Motor neuron (in vitro differentiated cells): ENCODE measurements at places on chromosomes 4 and X.

DNA sequence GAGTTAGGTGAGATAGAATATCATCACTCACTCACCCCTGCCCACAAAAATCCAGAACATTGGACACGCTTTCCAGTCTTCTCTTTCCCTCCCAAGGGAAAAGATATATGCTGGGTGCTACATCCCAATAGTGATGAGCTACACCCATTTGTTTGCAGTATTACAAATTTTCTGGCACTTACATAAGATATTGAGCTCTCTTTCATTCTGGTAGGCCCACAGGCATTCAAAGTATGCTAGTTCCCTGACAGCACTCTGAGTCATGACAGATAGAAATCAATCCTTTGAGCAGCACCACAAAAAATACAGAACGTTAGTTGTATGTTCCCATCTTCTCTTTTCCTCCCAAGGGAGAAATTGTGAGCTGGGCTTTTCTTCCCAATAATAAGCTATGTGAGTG, 477.6 kb upstream of the GRID2 start:
- no peak for ATAC-seq

- peak; percentile 19 for ATAC-seq
Measured at GRCh38 chr4:8000721-8001491, 61.2 kb upstream of the AFAP1 start.

GRCh38 chr4:169603312-169603711, 9.1 kb downstream of the NEK1 start:
- ATAC-seq, result no peak

DNA sequence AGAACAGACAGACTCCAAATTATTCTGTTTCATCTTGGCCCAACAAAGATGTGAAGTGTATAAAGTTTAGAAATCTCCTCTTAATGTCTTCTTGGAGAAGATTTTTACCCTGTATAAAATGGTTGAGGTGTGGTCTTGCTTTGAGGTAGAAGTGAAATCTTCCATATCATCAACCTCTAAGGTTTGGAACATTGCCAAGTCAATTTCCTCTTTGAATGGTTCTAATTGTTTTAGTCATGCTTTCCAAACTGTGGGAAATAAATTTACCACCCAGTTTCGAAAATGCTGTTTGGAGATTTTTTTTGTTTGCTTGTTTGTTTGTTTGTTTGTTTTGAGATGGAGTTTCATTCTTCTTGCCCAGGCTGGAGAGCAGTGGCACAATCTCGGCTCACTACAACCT, 174.1 kb upstream of the ADAMTS3 start:
- no peak for ATAC-seq

DNA sequence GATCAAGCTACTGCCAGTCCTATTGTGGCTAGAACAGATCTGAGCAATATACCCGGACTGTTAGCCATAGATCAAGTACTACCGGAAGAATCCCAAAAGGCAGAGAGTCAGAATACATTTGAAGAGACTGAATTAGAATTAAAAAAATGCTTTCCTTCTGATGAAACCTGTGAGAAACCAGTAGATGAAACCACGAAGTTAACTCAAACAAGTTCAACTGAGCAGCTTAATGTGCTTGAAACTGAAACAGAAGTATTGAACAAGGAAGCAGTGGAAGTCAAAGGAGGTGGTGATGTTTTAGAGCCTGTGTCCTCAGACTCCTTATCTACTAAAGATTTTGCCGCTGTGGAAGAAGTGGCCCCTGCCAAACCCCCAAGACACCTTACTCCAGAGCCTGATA, 46.8 kb downstream of the WDR44 start:
- ATAC-seq, result no peak

DNA sequence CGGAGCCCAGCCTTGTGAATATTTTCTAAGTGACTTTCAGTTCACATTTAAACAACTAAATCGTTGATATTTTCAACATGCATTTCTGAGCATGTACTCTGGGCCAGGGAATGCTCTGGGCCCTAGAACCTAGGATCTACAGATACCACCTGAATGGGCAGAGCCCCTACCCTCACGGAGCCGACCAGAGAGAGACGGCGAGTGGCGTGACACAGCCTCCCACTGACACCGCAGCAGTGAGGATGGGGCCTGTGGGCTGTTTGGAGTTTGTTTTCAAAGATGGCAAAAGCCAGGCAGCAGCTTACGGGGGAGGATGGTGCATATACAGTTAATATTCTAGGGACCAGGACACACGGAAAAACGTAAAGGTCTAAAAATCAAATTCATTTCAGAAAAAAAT, 17.7 kb downstream of the NELFA start:
- ATAC-seq, result no peak

DNA sequence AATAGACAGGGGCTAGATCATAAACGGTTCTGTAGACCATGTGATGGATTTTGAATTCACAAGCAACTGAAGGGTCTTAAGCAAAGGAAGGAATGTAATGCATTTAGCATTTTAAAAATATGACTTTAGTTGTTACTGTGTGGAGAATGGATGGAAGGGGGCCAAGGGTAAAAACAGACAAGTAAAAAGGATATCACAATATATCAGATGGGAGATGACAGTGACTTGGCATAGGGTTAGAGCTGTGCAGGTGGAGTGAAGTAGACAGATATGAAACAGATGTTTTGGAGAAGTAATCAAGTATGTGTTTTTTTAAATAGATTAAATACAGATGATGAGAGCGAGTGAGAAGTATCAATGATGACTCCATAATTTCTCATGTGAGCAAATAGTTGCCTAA, 1116.0 kb upstream of the TENM3 start:
- no peak for ATAC-seq

GRCh38 chr4:141196227-141196933, 24.3 kb upstream of the ZNF330 start:
- ATAC-seq, result no peak

- no peak for ATAC-seq
Measured at GRCh38 chr4:13399257-13399656, 84.9 kb downstream of the RAB28 start.

DNA sequence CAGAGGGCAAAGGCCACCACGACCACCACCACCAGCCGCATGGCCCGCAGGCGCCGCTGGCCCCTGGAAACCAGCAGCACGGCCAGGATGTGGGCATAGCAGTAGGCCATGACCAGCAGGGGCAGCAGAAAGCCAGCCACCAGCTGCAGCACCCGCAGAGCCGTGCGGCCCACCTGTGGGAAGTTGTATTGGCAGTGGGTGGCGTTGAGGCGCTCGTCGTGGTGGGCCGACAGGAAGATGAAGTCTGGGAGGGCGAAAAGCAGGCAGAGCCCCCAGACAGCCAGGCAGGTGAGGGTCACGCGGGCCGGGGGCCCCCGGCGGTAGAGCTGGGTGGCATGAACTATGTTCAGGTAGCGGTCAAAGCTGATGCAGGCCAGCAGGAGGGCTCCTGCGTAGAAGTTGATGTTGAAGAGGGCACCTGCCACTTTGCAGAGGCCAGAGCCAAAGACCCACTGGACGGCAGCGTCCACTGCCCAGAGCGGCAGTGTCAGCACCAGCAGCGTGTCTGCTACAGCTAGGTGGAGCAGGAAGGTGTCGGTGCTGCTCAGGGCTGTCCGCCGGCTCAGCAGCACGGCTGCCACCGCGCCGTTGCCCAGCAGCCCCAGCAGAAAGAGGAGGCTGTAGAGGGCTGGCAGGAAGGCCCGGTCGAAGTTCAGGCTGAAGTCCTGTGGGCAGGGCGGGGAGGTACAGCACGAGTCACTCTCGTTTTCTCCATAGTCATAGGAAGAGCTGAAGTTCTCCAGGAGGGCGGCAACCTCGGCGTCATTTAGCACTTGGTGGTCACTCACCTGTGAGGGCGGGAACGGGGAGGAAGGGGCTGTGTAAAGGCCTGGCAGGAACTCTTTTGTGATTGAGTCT, 1.4 kb downstream of the CXCR3 start:
- no peak for ATAC-seq

- ATAC-seq, result no peak
Measured at GRCh38 chr4:20612313-20612712, 87.9 kb upstream of the PACRGL start.

- ATAC-seq, result no peak
Measured at GRCh38 chr4:145907390-145907789, 31.2 kb downstream of the ZNF827 start.
